ENCODE measurements at places on chromosomes 6 and 20. TPM values are rescaled to one million over a fixed set of nuclear protein-coding genes. Genes with fewer than 3 reads are reported as not detected.

The ADTRP gene
- 1.3 TPM for total RNA-seq

The SYNE1 gene
- total RNA-seq: 125 TPM

The SAMD5 gene
- 4.0 TPM for total RNA-seq

The VSTM2L gene
- total RNA-seq: 1.5 TPM

The MMP24 gene
- total RNA-seq: 0.17 TPM

The KIF25 gene
- total RNA-seq: 0.26 TPM

The LTB gene
- not detected for total RNA-seq

The LPA gene
- total RNA-seq: not detected

The GRIK2 gene
- total RNA-seq: under 0.01 TPM

The GPX5 gene
- total RNA-seq: not detected

The UBE2C gene
- total RNA-seq: 12.9 TPM

The MUC21 gene
- not detected for total RNA-seq

The IFNGR1 gene
- total RNA-seq: 123 TPM

The CYP39A1 gene
- 3.8 TPM for total RNA-seq

The HAO1 gene
- not detected for total RNA-seq

The E2F1 gene
- 2.1 TPM for total RNA-seq
